Activated CD8-positive, alpha-beta memory T cell treated with anti-CD3 and anti-CD28 coated beads for 1 hour (primary cell): ENCODE measurements at places on chromosomes 11 and 22.

DNA sequence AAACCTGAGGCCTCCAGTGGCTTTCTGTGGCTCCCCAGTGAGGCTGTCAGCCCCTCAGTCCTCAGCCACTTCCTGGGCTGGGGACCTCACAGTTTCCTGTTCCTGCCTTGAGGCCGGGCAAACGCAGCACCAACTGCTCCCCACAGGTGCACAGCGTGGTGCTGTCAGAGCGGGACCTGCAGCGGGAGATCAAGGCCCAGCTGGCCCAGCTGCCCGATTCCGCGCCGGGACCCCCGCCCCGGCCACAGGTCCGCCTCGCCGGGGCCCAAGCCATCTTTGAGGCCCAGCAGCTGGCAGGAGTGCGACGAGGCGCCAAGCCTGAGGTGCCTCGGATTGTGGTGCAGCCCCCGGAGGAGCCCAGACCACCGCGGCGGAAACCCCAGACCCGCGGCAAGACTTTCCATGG lies 5.4 kb downstream of the TBC1D10C start:
- no peak for DNase-seq

GRCh38 chr11:77471558-77472193 lies 2.2 kb downstream of the PAK1 start:
- no peak for DNase-seq

- no peak for DNase-seq
Observed at GRCh38 chr11:15849257-15849656, 507.1 kb downstream of the SOX6 start.

- DNase-seq = no peak
Observed at GRCh38 chr11:125370561-125371389, 125.3 kb downstream of the FEZ1 start.

- no peak for DNase-seq
Observed at GRCh38 chr11:111793863-111794262, 27.7 kb upstream of the PPP2R1B start.

GRCh38 chr11:87871056-87871455 lies 304.2 kb downstream of the RAB38 start:
- DNase-seq = no peak

DNA sequence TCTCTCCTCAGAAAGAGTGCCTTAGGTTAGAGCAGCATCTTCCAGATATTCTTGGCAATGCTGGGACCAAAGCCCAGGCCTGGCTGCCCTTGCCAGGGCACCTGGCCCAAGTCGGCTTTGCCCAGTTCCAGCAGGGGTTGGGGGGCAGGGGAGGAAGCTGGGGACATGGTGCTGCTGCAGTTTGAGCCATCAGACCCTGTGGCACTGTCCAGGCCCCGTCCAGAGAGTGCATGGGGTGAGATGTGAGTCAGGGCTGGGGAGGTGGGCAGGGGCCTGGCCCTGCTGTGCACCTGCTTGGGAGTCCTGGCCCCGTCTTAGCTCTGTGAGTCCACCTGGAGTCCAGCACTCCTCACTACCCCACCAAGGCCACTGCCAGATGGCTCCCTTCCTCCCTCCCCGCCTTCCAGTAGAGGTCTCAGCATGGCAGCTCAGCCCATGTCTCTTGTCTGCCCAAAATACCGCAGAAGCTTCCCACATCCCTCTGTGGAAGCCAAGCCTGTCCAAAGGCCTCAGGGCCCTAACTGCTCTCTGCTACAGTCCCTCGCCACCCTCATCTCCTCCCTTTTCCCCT lies 16.6 kb downstream of the DERL3 start:
- DNase-seq = no peak

GRCh38 chr11:116598036-116598435 lies 174.8 kb downstream of the BUD13 start:
- DNase-seq = no peak

- DNase-seq = no peak
Observed at GRCh38 chr22:26894362-26894761, 237.0 kb downstream of the MIAT start.

GRCh38 chr11:26731084-26731456 lies 9.2 kb upstream of the SLC5A12 start:
- DNase-seq = no peak

DNA sequence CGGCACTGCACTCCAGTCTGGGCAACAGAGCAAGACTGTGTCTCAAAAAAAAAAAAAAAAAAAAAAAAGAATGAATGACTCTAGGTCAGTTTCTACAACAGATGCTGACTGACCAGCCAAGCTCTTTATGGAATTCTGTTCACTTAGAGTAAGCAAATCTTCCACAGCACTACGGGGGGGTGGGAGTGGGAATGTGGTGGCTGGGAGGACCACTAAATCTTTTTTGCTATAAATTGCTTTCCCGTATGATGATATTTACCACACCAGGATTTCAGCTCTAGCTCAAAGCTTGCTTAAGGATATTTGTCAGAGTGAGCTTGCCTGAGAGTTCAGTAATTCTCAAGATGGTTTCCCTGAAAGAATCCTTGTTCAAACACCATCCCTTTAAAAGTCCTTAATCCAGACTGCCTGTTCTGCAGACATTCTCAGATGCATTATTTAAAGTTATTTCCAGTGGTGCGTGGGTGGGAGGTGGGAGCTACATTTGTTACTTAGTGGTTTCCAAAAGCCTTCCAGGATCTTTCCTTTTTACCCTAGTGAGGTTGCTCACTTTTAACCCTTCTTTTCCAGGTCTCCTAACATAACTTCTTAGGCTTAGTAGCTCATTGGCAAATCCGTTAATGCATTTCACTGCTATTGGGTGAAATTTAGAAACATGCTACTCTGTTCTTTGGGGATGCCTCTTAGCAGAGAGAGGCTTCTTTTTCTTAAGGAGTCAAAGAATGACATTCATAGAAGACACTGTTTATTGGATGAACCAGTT lies 65.9 kb downstream of the UBASH3B start:
- no peak for DNase-seq

GRCh38 chr11:112024178-112024772 lies 933 bp upstream of the DLAT start:
- DNase-seq = no peak

GRCh38 chr11:35009191-35009943 lies 92.9 kb downstream of the PDHX start:
- no peak for DNase-seq

- no peak for DNase-seq
Observed at GRCh38 chr11:116557282-116557681, 215.5 kb downstream of the BUD13 start.

GRCh38 chr11:61580271-61580888 lies 496 bp downstream of the SYT7 start:
- no peak for DNase-seq

- DNase-seq = no peak
Observed at GRCh38 chr11:100923555-100923954, 206.1 kb downstream of the PGR start.

DNA sequence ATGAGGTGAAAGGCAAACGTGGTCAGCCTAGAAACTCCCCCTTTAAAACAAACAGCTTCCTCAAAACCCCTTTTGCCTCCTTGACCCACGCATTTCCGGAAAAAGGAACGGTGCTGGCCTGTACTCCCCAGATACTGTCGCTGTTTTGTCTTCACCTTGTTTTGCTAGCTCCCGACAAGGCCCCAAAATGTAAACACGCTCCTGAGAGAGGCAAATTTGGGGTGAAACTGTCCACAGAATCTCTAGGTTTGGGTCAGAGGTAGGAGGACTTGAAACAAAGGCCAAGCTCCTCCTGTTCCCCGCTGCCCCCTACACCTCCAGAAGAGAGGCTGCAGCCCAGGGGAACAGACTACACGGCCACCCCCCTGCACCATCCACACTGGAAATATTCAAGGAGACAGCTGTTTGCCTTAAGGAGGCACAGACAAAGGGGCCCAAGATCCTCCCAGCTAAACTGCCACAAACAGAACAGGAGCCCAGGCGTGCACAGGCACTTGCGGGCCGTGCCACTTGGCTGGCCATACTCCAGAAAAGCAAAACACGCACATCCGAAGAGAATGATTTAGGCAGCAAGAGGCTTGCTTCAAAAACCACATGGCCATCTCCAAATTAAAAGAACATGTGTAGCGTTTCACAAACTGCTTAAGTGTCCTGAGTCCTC lies 160.5 kb upstream of the GRK3 start:
- DNase-seq = no peak

DNA sequence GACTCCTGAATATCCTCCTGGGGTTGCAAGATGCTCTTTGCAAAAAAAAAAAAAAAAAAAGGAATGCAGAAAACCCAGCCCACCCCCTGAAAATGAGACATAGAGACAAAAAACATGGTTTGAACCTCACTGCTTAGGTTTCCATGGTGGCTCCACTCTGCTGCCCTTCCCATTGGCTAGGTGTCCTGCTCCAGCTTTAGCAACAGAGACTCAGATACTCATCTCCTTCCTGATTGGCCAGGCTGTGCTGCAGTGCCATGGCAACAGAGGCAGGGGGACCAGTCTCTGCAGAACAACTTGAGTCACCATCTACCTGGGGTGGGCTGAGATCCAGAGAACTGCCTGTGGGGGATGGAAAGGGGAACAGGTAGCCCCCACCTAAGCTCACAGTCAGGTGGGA lies 17.4 kb upstream of the YWHAH start:
- DNase-seq = no peak

- DNase-seq = no peak
Observed at GRCh38 chr11:63180536-63180935, 36.5 kb upstream of the SLC22A24 start.
